Endothelial cell of umbilical vein (primary cell): ENCODE measurements at places on chromosomes 13 and 19. TPM values are rescaled to one million over a fixed set of nuclear protein-coding genes. Genes with fewer than 3 reads are reported as not detected.

The PLA2G4C gene
- 32.6 and 63.4 TPM in 2 replicates for total RNA-seq

The FGF21 gene
- total RNA-seq: not detected in 2 replicates

The VSTM2B gene
- not detected in 2 replicates for total RNA-seq

The TSHZ3 gene
- total RNA-seq: 6.0 and 6.2 TPM in 2 replicates

The CNOT3 gene
- total RNA-seq: 62.4 and 74.7 TPM in 2 replicates

The HS6ST3 gene
- total RNA-seq: 0.15 and 0.35 TPM in 2 replicates

The SYNE4 gene
- total RNA-seq: 0.62 and 1.3 TPM in 2 replicates

The REEP6 gene
- 1.5 and 1.8 TPM in 2 replicates for total RNA-seq

The GIPR gene
- not detected in 2 replicates for total RNA-seq

The ERF gene
- 117 and 130 TPM in 2 replicates for total RNA-seq

The PROZ gene
- not detected in 2 replicates for total RNA-seq

The ZIC2 gene
- not detected in 2 replicates for total RNA-seq

The LRG1 gene
- 0.31 and 0.42 TPM in 2 replicates for total RNA-seq

The CGB5 gene
- total RNA-seq: not detected in 2 replicates

The GAPDHS gene
- total RNA-seq: not detected in 2 replicates

The PLK5 gene
- total RNA-seq: not detected in 2 replicates

The TEX29 gene
- not detected in 2 replicates for total RNA-seq

The LRRC8E gene
- total RNA-seq: 1.6 and 1.8 TPM in 2 replicates

The COX7A1 gene
- total RNA-seq: 26.8 and 35.2 TPM in 2 replicates

The ZFR2 gene
- total RNA-seq: not detected in 2 replicates

The CYP4F12 gene
- not detected in 2 replicates for total RNA-seq

The LYPD5 gene
- not detected in 2 replicates for total RNA-seq

The MBD3L5 gene
- total RNA-seq: not detected in 2 replicates

The ZNF823 gene
- 3.8 and 4.4 TPM in 2 replicates for total RNA-seq

The KLHL1 gene
- total RNA-seq: not detected in 2 replicates

The ZNF649 gene
- total RNA-seq: 8.6 and 9.0 TPM in 2 replicates

The NBEA gene
- total RNA-seq: 4.4 and 4.8 TPM in 2 replicates

The ARHGAP35 gene
- total RNA-seq: 47.3 and 51.3 TPM in 2 replicates

The LGALS4 gene
- total RNA-seq: 0.44 TPM in 1 of 2 replicates, not detected in the other

The EFNA2 gene
- 1.1 and 2.5 TPM in 2 replicates for total RNA-seq

The CEACAM3 gene
- not detected in 2 replicates for total RNA-seq

The ZNF100 gene
- 12.7 and 12.8 TPM in 2 replicates for total RNA-seq

The FOXA3 gene
- total RNA-seq: not detected in 2 replicates

The ZNF358 gene
- total RNA-seq: 51.2 and 52.1 TPM in 2 replicates

The CNN1 gene
- not detected in 2 replicates for total RNA-seq

The ZNF772 gene
- total RNA-seq: 6.4 and 7.0 TPM in 2 replicates

The SIAH3 gene
- not detected in 2 replicates for total RNA-seq

The CRB3 gene
- total RNA-seq: not detected in 2 replicates

The LRRC25 gene
- not detected in 2 replicates for total RNA-seq
